ENCODE measurements at places on chromosomes 12 and 14. TPM values are rescaled to one million over a fixed set of nuclear protein-coding genes. Genes with fewer than 3 reads are reported as not detected.
A peak's percentile ranks its signal among the peaks of the same experiment; 100 is the strongest.

GRCh38 chr14:54253195-54253947, 143.4 kb upstream of the CDKN3 start:
- H3K4me3 ChIP-seq = no peak overlapping the region
- H3K27ac ChIP-seq = no peak overlapping the region
- H3K36me3 ChIP-seq = no peaks in the 10 kb centered on the region

DNA sequence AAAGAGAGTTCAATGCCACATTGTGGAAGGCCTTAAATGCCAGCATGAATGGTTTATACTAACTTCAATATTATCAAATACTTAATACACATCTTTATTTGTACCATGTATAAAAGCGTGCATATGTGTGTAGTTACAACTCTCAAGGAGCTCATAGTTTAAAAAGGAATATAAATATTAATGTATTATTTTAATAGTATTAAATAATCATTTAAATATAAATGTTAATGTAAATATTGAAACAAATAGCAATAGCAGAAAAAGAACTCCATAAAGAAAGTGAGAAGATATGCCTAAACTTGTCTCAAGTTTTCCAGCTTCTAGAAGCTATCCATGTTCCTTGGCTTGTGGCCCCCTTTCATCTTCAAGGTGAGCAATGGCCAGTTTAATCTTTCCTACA, 182.0 kb downstream of the FOXA1 start:
- no peak overlapping the region for H3K4me3 ChIP-seq
- H3K36me3 ChIP-seq = no peaks in the 10 kb centered on the region
- no peaks in the 10 kb centered on the region for H3K4me1 ChIP-seq
- H3K27me3 ChIP-seq = no peaks in the 10 kb centered on the region
- DNase-seq = no peak
- H3K27ac ChIP-seq = no peak overlapping the region

GRCh38 chr12:109445191-109445609, 31.9 kb downstream of the KCTD10 start:
- no peaks in the 10 kb centered on the region for H3K4me1 ChIP-seq
- H3K27ac ChIP-seq = no peak overlapping the region
- H3K4me3 ChIP-seq = no peak overlapping the region
- H3K27me3 ChIP-seq = no peaks in the 10 kb centered on the region
- peaks cover 7% of the 10 kb centered on the region for H3K36me3 ChIP-seq

DNA sequence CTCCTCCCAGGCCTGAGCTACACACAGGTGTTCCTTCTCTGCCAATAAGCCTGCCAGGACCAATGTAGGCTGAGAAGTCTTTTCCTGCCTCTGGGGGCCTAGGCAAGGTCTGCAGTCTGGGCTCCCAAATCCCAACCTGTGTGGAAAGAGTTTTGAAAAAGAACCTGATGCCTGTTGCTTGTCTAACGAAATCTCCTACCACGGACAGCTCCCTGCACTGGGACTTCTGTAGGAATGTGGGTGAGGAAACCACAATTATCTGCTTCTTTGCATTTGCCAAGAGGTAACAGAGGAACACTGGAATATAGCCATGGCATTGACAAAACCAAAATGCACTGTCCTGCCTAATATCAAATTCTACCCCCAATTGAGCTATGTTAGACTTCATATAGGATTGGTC, 877.0 kb upstream of the TMEM132C start:
- H3K27me3 ChIP-seq = no peaks in the 10 kb centered on the region
- H3K4me3 ChIP-seq = no peak overlapping the region
- no peak for DNase-seq
- no peaks in the 10 kb centered on the region for H3K36me3 ChIP-seq
- no peaks in the 10 kb centered on the region for H3K4me1 ChIP-seq
- no peak overlapping the region for H3K27ac ChIP-seq

DNA sequence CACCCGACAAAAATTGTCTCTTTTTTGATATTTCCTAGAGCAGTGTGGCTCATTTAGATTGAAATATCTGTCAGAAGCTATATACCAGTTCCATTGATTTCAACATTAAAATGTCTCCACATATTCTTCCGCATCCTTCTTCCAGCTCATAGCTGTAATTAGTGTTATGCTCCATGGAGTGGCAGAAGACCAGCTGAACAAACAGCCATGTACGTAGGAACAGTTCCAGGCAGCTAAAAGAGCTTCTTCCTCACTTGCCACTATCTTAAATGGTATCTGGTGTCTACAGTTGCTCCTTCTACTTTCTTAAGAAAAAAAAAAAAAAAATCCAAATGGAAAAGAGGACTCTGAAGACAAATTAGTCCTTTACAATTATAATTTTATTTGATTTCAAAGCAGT, 848.0 kb downstream of the DIO2 start:
- H3K36me3 ChIP-seq = no peaks in the 10 kb centered on the region
- no peak overlapping the region for H3K27ac ChIP-seq
- H3K4me1 ChIP-seq = no peaks in the 10 kb centered on the region
- DNase-seq = no peak
- no peak overlapping the region for H3K4me3 ChIP-seq
- no peaks in the 10 kb centered on the region for H3K27me3 ChIP-seq

DNA sequence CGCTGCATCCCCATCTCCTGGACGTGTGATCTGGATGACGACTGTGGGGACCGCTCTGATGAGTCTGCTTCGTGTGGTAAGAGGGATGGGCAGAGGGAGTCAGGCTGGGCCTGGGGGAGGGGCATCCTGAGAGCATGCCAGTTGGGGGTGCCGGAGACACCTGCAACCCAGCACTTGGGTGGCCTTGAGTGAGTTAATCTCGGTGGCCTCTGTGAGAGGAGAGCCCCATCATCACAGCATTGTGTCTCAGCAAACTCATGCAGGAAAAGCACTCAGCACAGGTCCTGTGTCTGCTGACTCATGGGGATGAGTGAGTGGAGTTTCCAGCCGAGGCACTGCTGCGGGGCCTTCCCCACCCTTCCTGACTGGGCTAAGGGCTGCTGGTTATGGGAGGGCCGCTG, 19.6 kb upstream of the LRP1-AS start:
- H3K4me3 ChIP-seq = no peak overlapping the region
- no peak overlapping the region for H3K27ac ChIP-seq
- no peaks in the 10 kb centered on the region for H3K36me3 ChIP-seq
- DNase-seq = no peak
- no peaks in the 10 kb centered on the region for H3K4me1 ChIP-seq

GRCh38 chr14:44962334-44963043, 499 bp downstream of the TOGARAM1 start:
- DNase-seq = no peak
- peak overlapping the region; percentile 92 for H3K27ac ChIP-seq
- no peaks in the 10 kb centered on the region for H3K36me3 ChIP-seq
- H3K4me3 ChIP-seq = peak overlapping the region; percentile 88

GRCh38 chr12:20274008-20274407, 94.3 kb upstream of the PDE3A start:
- H3K4me1 ChIP-seq = no peaks in the 10 kb centered on the region
- no peaks in the 10 kb centered on the region for H3K27me3 ChIP-seq
- no peak overlapping the region for H3K27ac ChIP-seq
- no peak for DNase-seq

DNA sequence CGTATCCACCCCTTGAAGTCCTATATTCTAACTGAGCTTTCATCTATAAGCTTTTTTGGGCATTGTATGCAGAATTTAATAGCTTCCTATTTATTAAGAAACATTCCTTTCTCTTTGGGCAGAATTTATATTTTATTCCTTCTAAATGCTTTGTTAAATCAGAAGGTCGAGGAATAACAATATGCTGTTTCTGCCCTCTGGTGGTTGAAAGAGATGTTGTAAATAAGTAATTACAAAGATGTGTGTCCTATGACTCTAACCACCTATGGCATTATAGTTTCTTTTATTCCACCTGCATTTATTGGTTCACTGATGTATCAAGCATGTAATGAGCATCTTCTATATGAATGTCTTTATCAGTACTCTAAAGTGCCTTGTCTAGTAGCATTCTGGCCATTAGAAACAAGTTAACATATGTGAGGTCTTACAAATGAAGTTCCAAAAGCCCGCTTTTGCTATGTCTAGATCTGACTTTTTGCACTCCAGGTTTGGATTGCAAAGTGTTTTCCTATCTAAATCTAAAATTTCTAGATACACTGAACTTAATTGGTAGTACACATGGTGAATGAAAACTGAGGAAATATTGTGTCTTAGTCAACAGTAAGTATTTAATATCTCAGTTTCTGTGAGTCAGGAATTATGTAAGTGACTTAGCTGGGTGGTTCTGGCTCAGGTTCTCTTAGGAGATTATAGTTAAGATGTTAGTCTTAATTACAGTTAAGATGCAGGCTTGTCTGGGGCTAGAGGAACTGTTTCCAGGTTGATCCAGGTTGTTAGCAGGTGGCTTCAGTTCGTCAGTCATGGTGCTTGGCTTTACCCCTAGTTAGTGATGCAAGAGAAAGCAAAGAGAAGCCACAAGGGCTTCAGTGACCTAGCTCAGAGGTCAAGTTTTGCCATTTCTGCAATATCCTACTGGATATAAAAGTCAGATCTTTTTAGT, 57.5 kb downstream of the PLEKHA5 start:
- H3K27me3 ChIP-seq = no peaks in the 10 kb centered on the region
- H3K4me3 ChIP-seq = no peak overlapping the region
- no peak overlapping the region for H3K27ac ChIP-seq
- H3K36me3 ChIP-seq = no peaks in the 10 kb centered on the region
- no peaks in the 10 kb centered on the region for H3K4me1 ChIP-seq

DNA sequence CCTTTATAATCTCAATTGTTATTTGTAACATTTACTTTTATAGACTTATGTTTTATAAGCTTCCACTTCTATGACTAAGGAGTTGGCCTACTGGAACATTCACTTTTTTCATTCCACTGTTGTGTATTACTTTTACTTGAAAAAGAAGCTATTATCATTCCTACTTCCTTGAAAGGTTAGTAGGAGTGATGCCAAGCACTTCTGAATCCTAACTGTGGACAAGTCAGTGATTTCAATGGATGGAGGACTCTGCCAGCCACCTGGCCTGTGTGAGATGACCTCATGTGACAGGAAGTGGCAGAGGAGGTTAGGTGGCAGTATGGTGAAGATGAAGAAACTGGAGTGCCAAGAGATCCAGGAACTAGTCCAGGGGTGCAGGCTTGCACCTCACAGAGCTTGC, 46.0 kb downstream of the TECPR2 start:
- DNase-seq = no peak
- H3K27ac ChIP-seq = no peak overlapping the region
- no peaks in the 10 kb centered on the region for H3K36me3 ChIP-seq

Gene STYK1
- total RNA-seq = not detected

Gene OAS2
- total RNA-seq = 77.4 TPM

Gene SLC35F4
- total RNA-seq = not detected

Gene LRFN5
- total RNA-seq = not detected

All from CD4-positive, alpha-beta memory T cell (primary cell).